Dermis microvascular lymphatic vessel endothelial cell (primary cell): ENCODE measurements at places on chromosomes 4 and X. TPM values are rescaled to one million over a fixed set of nuclear protein-coding genes. Genes with fewer than 3 reads are reported as not detected.

ERVMER34-1 gene
- total RNA-seq: under 0.01 TPM in 2 replicates

KLHL5 gene
- 99.0 and 106 TPM in 2 replicates for total RNA-seq

CXCL11 gene
- total RNA-seq: 0.26 and 0.51 TPM in 2 replicates

NEUROG2 gene
- not detected in 2 replicates for total RNA-seq

CSAG1 gene
- not detected in 2 replicates for total RNA-seq

RASSF6 gene
- not detected in 2 replicates for total RNA-seq

GATA1 gene
- total RNA-seq: not detected in 2 replicates

HTN3 gene
- not detected in 2 replicates for total RNA-seq

LARP7 gene
- total RNA-seq: 10.4 and 13.7 TPM in 2 replicates

XAGE2 gene
- total RNA-seq: not detected in 2 replicates

SHROOM3 gene
- total RNA-seq: 0.13 TPM in 2 replicates

C4orf50 gene
- under 0.01 TPM in 2 replicates for total RNA-seq

SEL1L3 gene
- 62.3 and 74.6 TPM in 2 replicates for total RNA-seq

RENBP gene
- 10.1 and 40.3 TPM in 2 replicates for total RNA-seq

FGB gene
- not detected in 2 replicates for total RNA-seq

RAB40AL gene
- total RNA-seq: 0.13 and 0.38 TPM in 2 replicates

ZDHHC9 gene
- total RNA-seq: 12.7 and 14.9 TPM in 2 replicates

RADX gene
- under 0.01 and 0.26 TPM in 2 replicates for total RNA-seq

SUPT20HL2 gene
- total RNA-seq: not detected in 2 replicates

UGT2B10 gene
- total RNA-seq: not detected in 2 replicates

ARSJ gene
- 15.3 and 15.4 TPM in 2 replicates for total RNA-seq

VEGFD gene
- total RNA-seq: 0.26 and 0.51 TPM in 2 replicates

PPARGC1A gene
- 0.26 and 2.7 TPM in 2 replicates for total RNA-seq

NUDT11 gene
- 0.51 TPM in 2 replicates for total RNA-seq

AMTN gene
- total RNA-seq: not detected in 2 replicates

BTK gene
- under 0.01 TPM in 1 of 2 replicates, not detected in the other for total RNA-seq

SRPK3 gene
- 0.13 and 0.25 TPM in 2 replicates for total RNA-seq

CXCL3 gene
- total RNA-seq: under 0.01 and 0.13 TPM in 2 replicates

SSX4B gene
- total RNA-seq: not detected in 2 replicates

PNMA6A gene
- 0.39 and 1.0 TPM in 2 replicates for total RNA-seq

ZFP92 gene
- 0.39 and 0.89 TPM in 2 replicates for total RNA-seq

CENPVL2 gene
- total RNA-seq: not detected in 2 replicates

PCDH19 gene
- 0.13 and 0.25 TPM in 2 replicates for total RNA-seq

CAMK2D gene
- total RNA-seq: 37.5 and 52.2 TPM in 2 replicates

CFAP47 gene
- not detected in 2 replicates for total RNA-seq

F11 gene
- not detected in 2 replicates for total RNA-seq

IGSF1 gene
- 0.13 and 0.25 TPM in 2 replicates for total RNA-seq

MAGEC1 gene
- not detected in 2 replicates for total RNA-seq

TRO gene
- total RNA-seq: 1.2 and 4.2 TPM in 2 replicates

SAGE1 gene
- total RNA-seq: not detected in 2 replicates

RS1 gene
- total RNA-seq: not detected in 2 replicates

ZNF827 gene
- total RNA-seq: 1.3 and 2.4 TPM in 2 replicates

BEND4 gene
- total RNA-seq: under 0.01 TPM in 2 replicates
